Activated T-helper 17 cell treated with anti-CD3 and anti-CD28 coated beads, Interleukin-2, amount 50 U/mL, for 72 hours (primary cell): ENCODE measurements at places on chromosomes 12 and 14. TPM values are rescaled to one million over a fixed set of nuclear protein-coding genes. Genes with fewer than 3 reads are reported as not detected.

The GNS gene
- total RNA-seq, result 29.9 TPM

The FLRT2 gene
- not detected for total RNA-seq

The TMEM30B gene
- total RNA-seq, result 1.0 TPM

The RCOR1 gene
- total RNA-seq, result 23.6 TPM

The TM7SF3 gene
- 30.7 TPM for total RNA-seq

The CCDC38 gene
- total RNA-seq, result 0.28 TPM

The TAS2R13 gene
- 2.1 TPM for total RNA-seq

The IL23A gene
- total RNA-seq, result 67.1 TPM

The HOXC10 gene
- not detected for total RNA-seq

The FAM181A gene
- total RNA-seq, result not detected

The TPH2 gene
- total RNA-seq, result not detected

The IGFBP6 gene
- 6.0 TPM for total RNA-seq

The RNASE4 gene
- 6.1 TPM for total RNA-seq

The MYO1H gene
- total RNA-seq, result not detected

The MMP19 gene
- not detected for total RNA-seq

The HELB gene
- total RNA-seq, result 40.1 TPM

The TSPAN11 gene
- 0.17 TPM for total RNA-seq

The PIWIL1 gene
- not detected for total RNA-seq

The HOXC12 gene
- total RNA-seq, result not detected

The SPIC gene
- not detected for total RNA-seq

The KRT78 gene
- not detected for total RNA-seq

The GRIP1 gene
- 0.19 TPM for total RNA-seq

The STON2 gene
- 1.5 TPM for total RNA-seq

The POTEM gene
- total RNA-seq, result not detected

The SLC16A7 gene
- total RNA-seq, result 21.4 TPM

The TAS2R20 gene
- 1.9 TPM for total RNA-seq

The KRT1 gene
- total RNA-seq, result not detected

The KCNC2 gene
- total RNA-seq, result not detected

The MYL2 gene
- not detected for total RNA-seq

The SLC17A8 gene
- not detected for total RNA-seq

The TAS2R9 gene
- not detected for total RNA-seq

The HCAR2 gene
- not detected for total RNA-seq

The SYT10 gene
- total RNA-seq, result not detected

The SLC25A3 gene
- 563 TPM for total RNA-seq

The ZNF740 gene
- 41.8 TPM for total RNA-seq

The MGP gene
- total RNA-seq, result 0.74 TPM

The TMEM119 gene
- 0.71 TPM for total RNA-seq

The KLRC1 gene
- total RNA-seq, result not detected

The SLC38A4 gene
- 0.06 TPM for total RNA-seq

The P2RX2 gene
- total RNA-seq, result not detected
